ENCODE measurements at places on chromosomes 5 and 9. TPM values are rescaled to one million over a fixed set of nuclear protein-coding genes. Genes with fewer than 3 reads are reported as not detected.

OTP gene
- not detected for total RNA-seq

GRCh38 chr5:170746961-170747340 lies 36.6 kb upstream of the GABRP start:
- no peak for DNase-seq

GRCh38 chr9:122949696-122950095 lies 8.9 kb downstream of the RABGAP1 start:
- no peak for DNase-seq

PHF2 gene
- total RNA-seq = 13.6 TPM

- DNase-seq = no peak
Measured at GRCh38 chr5:92429646-92430045, 1046.5 kb upstream of the ARRDC3 start.

IFNA21 gene
- total RNA-seq = not detected

MLANA gene
- not detected for total RNA-seq

CKMT2 gene
- total RNA-seq = not detected

SPATA6L gene
- total RNA-seq = 0.92 TPM

- DNase-seq = no peak
Measured at GRCh38 chr5:167657016-167657415, 634.4 kb upstream of the WWC1 start.

- DNase-seq = no peak
Measured at GRCh38 chr9:68955330-68955729, 58.6 kb downstream of the PRKACG start.

GCNT4 gene
- not detected for total RNA-seq

TBC1D2 gene
- 36.6 TPM for total RNA-seq

DNA sequence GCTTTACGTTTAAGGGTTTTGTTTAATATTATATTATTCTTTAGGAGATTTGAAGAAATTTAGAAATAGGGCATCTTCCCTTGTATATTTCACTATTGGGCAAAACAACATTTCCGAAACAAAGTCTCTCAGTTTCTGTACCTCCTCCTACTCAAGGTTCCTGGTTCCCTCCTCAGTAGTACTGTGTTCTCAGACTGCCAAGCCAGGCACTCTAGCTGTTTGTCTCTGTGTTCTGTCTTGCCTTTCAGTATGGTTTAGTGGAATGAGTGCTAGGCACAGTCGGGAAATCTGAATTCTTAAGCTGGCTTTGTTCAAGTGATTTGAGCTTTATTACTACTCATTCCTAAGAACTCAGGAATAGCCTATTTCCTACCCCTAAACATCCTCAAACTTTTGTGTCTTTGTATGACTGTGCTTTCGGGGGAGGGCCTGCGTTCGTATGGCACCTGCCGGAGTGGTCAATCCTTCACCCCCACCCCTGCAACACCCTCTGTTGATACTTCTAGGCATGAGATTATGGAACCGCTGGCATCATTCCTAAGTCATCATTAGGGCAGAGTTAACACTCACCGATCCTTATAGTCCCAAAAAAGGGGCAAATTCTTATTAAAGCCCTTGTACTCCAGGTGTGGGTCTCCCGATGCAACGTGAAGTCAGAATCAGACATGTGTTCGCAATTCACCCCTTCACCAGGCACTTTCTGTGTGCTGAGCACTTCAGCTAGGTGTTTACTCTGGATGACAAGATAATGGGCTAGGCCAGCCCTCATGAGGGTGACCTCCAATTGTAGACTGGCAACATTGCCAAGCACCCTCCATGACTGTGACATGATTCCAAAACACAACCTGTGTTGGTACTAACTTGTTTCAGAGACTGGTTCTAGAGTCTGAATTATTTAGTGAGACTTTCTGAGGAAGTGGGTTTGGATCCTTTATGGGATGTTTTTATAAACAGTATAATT lies 24.5 kb downstream of the SNX18 start:
- no peak for DNase-seq

DNA sequence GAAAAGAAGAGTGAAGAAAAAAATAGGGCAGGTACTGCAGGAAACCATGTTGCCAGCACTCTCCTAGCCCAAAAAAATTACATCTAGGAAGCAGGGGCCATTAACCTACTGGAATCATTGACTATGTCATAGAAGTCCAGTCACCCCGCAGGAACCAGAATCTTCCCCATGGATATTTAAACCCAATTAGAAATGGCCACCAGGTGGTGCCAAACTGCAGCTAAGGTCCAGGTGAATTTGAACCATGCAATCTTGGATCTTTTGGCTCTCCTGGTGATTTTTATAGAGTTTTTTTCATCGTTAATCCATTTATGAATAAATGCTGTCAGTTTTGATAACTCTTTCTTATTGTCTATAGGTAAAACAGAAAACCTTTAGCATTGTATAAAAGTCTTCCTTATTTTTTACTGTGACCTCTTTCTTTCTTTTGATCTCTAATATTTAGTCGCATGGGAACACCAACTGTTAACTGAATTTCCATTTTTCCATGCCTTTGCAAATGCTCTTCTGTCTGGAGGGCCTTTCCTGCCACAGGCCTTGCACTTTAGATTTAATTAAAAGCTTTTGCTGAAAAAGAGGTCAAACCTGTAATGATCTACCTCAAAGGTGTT lies 147.5 kb upstream of the FGF10 start:
- DNase-seq = peak; percentile 21

DNA sequence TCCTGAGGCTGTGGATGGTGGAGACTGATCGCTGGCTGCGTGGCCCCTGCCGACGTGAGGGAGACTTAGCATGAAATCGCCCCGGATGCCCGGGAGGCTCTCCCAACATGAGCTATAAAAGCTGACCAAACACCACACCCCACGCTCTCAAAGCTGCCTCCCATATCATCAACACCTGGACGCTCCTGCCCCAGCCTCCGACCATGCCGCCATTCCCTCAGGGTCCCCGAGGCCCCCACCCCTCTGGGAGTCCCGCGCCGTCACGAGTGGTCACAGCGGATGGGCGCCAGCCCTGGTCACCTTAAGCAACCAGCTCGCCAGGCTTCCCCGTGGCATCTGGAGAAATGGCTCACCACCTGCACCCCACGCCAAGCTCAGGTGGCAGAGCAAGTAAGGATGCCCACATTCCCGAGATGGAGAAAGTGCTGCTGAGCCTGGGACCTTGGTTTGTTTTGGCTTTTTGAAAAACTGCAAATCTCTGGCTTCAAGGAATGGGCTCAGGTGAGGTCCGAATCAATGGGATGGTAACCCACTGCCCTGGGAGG lies 196.0 kb downstream of the MED10 start:
- DNase-seq = no peak

GABRA1 gene
- total RNA-seq = not detected

- DNase-seq = no peak
Measured at GRCh38 chr5:113276001-113276400, 158.8 kb downstream of the TSSK1B start.

KCNN2 gene
- not detected for total RNA-seq

GRCh38 chr9:14693251-14693861 lies at the start of gene ZDHHC21:
TSS of gene ZDHHC21 (minus strand) at chr9:14693432. CDS start at chr9:14674340, 19,092 bp downstream.
- peak; percentile 55 for DNase-seq

TPPP gene
- 0.18 TPM for total RNA-seq

BNC2 gene
- 7.4 TPM for total RNA-seq

- no peak for DNase-seq
Measured at GRCh38 chr9:121935739-121936138, 157.4 kb downstream of the TTLL11 start.

GRCh38 chr9:87149799-87150198 lies 202.5 kb upstream of the GAS1 start:
- no peak for DNase-seq

CNTFR gene
- not detected for total RNA-seq

FAM240B gene
- not detected for total RNA-seq

TUSC1 gene
- total RNA-seq = 9.5 TPM

OTULINL gene
- total RNA-seq = 7.1 TPM

ZNF608 gene
- 0.70 TPM for total RNA-seq
